ENCODE measurements at places on chromosomes 3 and 15.

DNA sequence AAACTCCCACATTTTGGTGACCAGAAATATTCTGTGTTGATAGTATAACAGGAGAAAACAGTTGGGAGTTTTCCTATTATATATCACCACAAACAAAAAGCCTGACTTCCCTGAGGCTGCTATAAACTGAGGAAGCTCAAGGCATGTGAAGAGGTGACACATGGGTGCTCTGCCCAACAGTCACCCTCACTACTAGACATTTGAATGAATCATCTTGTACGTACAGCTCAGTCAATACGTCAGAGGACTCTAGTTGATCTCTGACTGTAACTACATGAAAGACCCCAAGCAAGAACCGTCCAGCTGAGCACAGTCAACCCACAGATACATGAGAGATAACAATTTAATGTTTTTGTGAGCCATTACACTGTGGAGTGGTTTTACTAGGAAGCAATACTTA is 338.3 kb upstream of the ATP11B start:
- no peak for DNase-seq

DNA sequence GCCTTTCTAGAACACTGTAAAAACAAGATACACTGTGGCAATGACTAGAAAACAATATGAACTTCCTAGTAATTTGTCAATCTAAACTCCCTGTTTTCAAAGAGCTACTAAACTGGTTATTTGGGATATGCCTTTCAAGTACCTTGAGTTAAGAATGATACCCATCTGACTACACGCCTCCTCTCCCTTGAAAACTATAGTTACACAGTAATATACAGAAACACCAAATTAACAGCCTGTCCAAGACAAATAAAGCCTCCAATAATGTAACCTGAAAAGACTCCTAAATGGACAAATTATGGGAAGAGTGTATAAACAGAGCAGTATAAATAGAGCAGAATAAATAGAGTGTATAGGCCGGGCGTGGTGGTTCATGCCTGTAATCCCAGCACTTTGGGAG is 70.1 kb downstream of the SMARCC1 start:
- DNase-seq, result no peak

- no peak for DNase-seq
Measured at GRCh38 chr3:143139762-143140161, 20.2 kb downstream of the CHST2 start.

DNA sequence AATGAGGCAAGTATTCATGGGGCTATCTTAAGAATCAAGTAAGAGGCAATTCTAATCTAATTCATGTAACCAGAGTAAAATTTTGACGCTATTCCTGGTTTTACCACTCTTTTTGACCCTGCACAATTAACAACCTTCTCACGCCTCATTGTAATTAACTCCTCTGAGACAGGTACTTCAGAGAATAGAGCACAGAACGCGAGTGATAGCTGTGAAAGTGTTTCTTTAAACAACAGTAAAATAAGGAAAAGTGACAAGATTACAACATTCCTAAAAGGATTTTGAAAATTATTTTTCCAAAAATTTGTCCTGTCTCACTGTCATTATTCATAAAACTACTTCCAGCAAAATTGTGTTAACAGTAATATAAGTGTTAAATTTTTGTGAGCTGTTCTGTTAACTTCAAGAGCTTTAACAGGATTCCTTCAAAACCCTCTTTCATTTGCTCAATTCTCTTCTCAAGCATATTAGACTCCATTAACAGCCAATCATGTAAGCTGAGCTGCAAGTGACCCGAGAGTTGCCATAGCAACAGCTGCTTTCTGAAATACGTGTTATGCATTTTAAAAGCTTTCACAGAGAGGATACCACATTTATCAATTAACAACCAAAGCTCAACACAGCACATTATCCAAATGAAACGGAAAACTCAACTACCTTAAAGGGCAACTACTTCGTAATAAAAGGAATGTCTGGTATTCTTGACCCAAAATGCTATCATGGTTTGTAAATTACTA is 93.1 kb downstream of the STAG1 start:
- DNase-seq, result no peak

DNA sequence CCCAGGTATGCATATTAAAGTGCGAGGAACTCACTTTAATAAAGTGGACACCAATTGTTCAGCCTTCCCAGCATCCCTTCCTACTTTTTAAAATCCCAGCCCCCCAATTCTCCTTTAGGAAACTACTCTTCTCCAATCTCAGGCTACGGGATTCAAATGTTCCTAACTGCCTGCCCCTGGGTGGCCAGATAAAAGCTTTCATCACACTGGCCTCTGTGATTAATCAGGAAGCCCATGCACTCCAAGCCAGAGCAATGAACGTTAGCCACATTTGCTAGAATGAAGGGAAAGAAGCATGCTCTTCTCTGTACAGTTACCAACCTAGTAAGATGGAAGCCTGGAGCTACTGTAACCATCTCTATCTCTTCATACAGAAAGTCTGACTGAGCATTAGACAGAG is 250.3 kb upstream of the UBE2E2 start:
- DNase-seq, result no peak

- no peak for DNase-seq
Measured at GRCh38 chr15:41307679-41308078, 24.7 kb downstream of the OIP5 start.
